Aorta (tissue), 5 donors: ENCODE measurements at places on chromosomes 13 and 19. TPM values are rescaled to one million over a fixed set of nuclear protein-coding genes. Genes with fewer than 3 reads are reported as not detected.

The DACT3 gene
- polyA plus RNA-seq, result 47.0 TPM

The DZIP1 gene
- 10.1 TPM for polyA plus RNA-seq

The DHPS gene
- 94.8 TPM for polyA plus RNA-seq

The IGFL3 gene
- not detected for polyA plus RNA-seq

The SLITRK1 gene
- not detected for polyA plus RNA-seq

The SBK2 gene
- not detected for polyA plus RNA-seq
